ENCODE measurements at places on chromosomes 4 and X.

GRCh38 chr4:66639361-66639760 lies 905.9 kb downstream of the CENPC start:
- no peak overlapping the region for H3K4me3 ChIP-seq
- H3K27me3 ChIP-seq = no peaks in the 10 kb centered on the region
- H3K36me3 ChIP-seq = no peaks in the 10 kb centered on the region
- H3K27ac ChIP-seq = no peak overlapping the region

DNA sequence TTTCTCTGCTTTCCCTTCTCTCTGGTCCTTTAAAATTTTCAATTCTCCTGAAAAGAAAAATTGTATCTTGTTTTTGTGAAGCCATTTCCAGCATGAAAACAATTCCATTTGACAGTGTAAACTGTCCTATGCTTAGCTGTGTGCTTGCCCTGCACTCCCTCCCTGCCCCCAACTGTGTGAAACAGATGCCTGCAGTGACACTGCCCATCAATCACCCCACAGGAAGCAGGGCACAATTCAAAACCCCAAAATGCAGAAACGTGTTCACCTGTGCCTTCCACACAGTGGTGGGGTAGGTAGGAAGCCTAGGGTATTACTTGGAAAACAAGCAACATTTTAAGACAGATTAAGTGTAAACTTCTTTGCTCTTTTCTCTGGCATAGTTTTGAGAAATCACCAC lies 6.2 kb upstream of the FHDC1 start:
- H3K27ac ChIP-seq = no peak overlapping the region
- no peaks in the 10 kb centered on the region for H3K36me3 ChIP-seq
- no peak overlapping the region for H3K4me3 ChIP-seq
- DNase-seq = no peak
- H3K27me3 ChIP-seq = no peaks in the 10 kb centered on the region

GRCh38 chrX:154125391-154126040 lies 18.5 kb upstream of the OPN1LW start:
- peak; percentile 69 for DNase-seq
- no peak overlapping the region for H3K27ac ChIP-seq
- no peak overlapping the region for H3K4me3 ChIP-seq
- H3K27me3 ChIP-seq = no peaks in the 10 kb centered on the region
- H3K36me3 ChIP-seq = no peaks in the 10 kb centered on the region

- no peak overlapping the region for H3K4me3 ChIP-seq
- H3K27me3 ChIP-seq = no peaks in the 10 kb centered on the region
- DNase-seq = no peak
- H3K36me3 ChIP-seq = no peaks in the 10 kb centered on the region
- no peaks in the 10 kb centered on the region for H3K4me1 ChIP-seq
Observed at GRCh38 chrX:117751155-117751554, 365.5 kb downstream of the KLHL13 start.

- no peak for DNase-seq
- no peak overlapping the region for H3K4me3 ChIP-seq
- H3K36me3 ChIP-seq = no peaks in the 10 kb centered on the region
Observed at GRCh38 chr4:13546941-13547484, 2.7 kb upstream of the NKX3-2 start.

DNA sequence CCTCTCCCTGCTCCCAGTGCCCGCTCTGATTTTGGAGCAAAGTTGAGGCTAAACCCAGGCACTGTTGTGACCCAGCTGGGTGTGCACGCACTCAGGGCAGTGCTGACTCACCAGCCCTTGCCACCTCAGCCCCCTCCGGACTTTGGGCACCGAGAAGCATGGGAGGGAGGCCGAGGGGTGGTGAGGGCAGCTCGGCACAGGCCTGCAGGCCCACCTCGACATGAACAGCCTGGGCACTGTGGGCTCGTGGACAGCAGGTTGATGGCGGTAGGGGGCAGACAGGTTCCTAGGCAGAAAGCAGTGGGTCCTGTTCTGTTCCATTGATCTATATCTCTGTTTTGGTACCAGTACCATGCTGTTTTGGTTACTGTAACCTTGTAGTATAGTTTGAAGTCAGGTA lies 30.9 kb downstream of the TIGD4 start:
- H3K27ac ChIP-seq = no peak overlapping the region
- H3K36me3 ChIP-seq = no peaks in the 10 kb centered on the region
- no peak for DNase-seq
- H3K27me3 ChIP-seq = no peaks in the 10 kb centered on the region

GRCh38 chr4:168854350-168854921 lies 155.6 kb downstream of the CBR4 start:
- no peaks in the 10 kb centered on the region for H3K27me3 ChIP-seq
- no peak overlapping the region for H3K4me3 ChIP-seq
- peaks cover 5% of the 10 kb centered on the region for H3K36me3 ChIP-seq
- H3K27ac ChIP-seq = peak overlapping the region; percentile 99
- H3K4me1 ChIP-seq = peaks cover 27% of the 10 kb centered on the region
- DNase-seq = no peak

GRCh38 chrX:110703641-110704040 lies 92.0 kb downstream of the CHRDL1 start:
- H3K27me3 ChIP-seq = no peaks in the 10 kb centered on the region
- no peaks in the 10 kb centered on the region for H3K4me1 ChIP-seq
- H3K36me3 ChIP-seq = no peaks in the 10 kb centered on the region
- no peak for DNase-seq
- H3K27ac ChIP-seq = no peak overlapping the region

DNA sequence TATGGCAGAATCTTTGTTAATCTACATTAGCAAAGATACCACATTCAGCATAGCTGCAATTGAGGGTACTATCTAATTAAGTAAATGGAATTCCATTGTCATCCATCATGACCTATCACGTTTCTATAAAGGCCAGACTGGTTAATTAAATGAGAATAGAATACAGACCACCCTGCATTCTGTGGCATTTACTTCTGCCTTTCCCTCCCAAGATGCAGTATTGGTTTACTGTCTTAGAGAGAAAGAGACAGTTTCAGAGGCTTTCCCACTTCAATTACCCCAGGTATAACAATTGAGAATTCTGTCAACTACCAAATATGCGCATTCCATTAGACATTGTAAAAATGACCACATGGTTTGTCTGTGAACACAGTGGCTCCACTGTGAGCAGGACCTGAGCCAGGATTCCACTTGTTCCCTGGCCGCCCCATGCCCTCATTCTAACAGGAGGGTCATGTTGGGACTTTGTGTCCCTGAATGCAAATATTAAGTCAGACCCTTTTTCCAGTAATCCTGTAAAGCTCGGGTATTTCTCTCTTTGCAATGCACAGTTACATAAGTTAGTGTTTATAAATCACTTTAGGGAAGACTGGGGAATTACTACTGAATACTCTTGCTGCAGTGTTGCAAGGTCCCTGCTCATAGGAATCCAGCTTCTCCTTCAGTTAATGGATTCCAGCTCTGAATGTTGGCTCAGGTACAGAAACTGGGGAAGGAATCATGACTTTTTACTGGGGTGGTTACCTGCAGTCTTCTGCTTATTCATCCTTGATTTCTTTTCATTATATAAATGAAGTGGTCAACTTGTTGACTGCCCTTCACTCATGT lies 261.0 kb downstream of the PDGFC start:
- no peak for DNase-seq
- no peaks in the 10 kb centered on the region for H3K36me3 ChIP-seq
- no peak overlapping the region for H3K27ac ChIP-seq

DNA sequence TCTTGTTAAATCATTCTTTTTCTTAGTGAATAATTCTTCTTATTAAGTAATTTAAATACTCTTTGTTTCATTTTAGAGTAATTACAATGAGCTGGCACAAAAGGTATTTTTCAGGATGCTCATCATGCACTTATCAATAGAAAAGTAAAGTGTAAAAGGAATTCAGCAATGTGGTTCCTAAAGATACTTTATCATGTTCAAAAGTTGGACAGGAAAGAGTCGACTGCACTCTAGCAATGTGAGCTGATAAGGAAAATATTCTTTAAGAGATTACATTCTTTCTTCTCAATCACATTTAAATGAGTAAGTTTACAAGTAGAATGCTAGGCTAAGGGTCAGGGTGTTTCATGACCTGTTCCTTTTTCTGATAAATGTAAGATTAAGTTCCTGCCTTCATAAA lies 609.5 kb upstream of the FAM241A start:
- DNase-seq = no peak
- no peaks in the 10 kb centered on the region for H3K4me1 ChIP-seq

DNA sequence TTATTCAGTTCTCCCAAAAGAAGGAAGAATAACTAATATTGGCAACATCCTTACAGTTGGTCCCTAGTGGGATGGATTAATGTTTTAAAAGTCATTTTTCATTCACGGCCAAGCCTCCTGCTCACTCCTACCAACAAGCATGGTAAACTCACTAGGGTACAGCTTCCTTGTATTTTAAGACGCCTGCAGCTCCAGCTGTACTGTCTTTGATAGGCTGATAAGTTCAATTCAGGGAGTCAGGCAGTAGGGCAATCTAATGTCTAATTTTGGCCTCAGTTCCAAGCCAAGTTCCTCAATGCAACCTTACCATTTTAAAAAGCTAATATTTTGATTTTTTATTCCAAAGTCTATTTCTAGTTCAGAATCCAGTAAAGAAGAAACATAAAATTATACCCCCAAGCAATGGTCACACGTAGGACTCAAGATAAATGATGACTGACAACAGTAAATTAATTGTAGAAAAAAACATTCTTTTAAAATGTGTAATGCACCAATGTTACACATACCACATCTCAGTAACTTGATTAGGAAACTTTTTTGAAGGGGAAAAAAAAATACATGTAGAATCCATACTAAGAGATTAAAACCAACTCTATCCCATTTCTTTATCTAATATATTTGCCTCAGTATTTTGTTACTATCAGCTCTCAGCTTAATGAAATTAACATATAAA lies 9.3 kb downstream of the LCORL start:
- H3K36me3 ChIP-seq = no peaks in the 10 kb centered on the region
- peaks cover 5% of the 10 kb centered on the region for H3K4me1 ChIP-seq
- H3K27me3 ChIP-seq = no peaks in the 10 kb centered on the region
- no peak for DNase-seq
- no peak overlapping the region for H3K27ac ChIP-seq

DNA sequence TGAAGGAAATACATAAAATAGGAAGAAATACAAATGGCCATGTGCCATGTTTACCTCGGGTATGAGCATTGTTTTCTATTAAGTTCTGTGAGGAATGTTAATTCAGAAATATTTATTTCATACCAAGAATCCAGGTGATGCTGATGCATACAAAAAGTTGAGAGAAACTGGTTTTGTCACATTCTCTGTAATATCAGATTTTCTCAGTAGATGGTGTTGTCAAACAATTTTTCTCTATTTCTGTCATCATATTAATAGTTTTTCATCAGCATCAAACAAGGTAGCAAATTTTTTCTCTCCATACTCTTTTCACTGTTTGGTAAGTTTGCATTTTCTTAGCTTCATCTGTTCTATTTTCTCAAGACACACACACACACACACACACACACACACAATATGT lies 179.8 kb downstream of the KLHL4 start:
- no peak overlapping the region for H3K4me3 ChIP-seq
- no peak for DNase-seq
- H3K36me3 ChIP-seq = no peaks in the 10 kb centered on the region

- DNase-seq = no peak
- no peaks in the 10 kb centered on the region for H3K4me1 ChIP-seq
- H3K27ac ChIP-seq = no peak overlapping the region
Observed at GRCh38 chr4:148375584-148375983, 66.6 kb downstream of the NR3C2 start.

GRCh38 chrX:66731398-66731797 lies 92.5 kb upstream of the EDA2R start:
- H3K4me1 ChIP-seq = no peaks in the 10 kb centered on the region
- H3K27me3 ChIP-seq = no peaks in the 10 kb centered on the region
- DNase-seq = no peak
- H3K4me3 ChIP-seq = no peak overlapping the region
- H3K27ac ChIP-seq = no peak overlapping the region

- H3K27ac ChIP-seq = no peak overlapping the region
- no peaks in the 10 kb centered on the region for H3K36me3 ChIP-seq
- H3K27me3 ChIP-seq = no peaks in the 10 kb centered on the region
- no peaks in the 10 kb centered on the region for H3K4me1 ChIP-seq
- no peak for DNase-seq
Observed at GRCh38 chr4:80900908-80901307, 129.6 kb upstream of the BMP3 start.

- no peaks in the 10 kb centered on the region for H3K27me3 ChIP-seq
- DNase-seq = no peak
- no peaks in the 10 kb centered on the region for H3K4me1 ChIP-seq
- H3K27ac ChIP-seq = no peak overlapping the region
- H3K36me3 ChIP-seq = no peaks in the 10 kb centered on the region
Observed at GRCh38 chr4:113882668-113883067, 96.8 kb downstream of the ARSJ start.

DNA sequence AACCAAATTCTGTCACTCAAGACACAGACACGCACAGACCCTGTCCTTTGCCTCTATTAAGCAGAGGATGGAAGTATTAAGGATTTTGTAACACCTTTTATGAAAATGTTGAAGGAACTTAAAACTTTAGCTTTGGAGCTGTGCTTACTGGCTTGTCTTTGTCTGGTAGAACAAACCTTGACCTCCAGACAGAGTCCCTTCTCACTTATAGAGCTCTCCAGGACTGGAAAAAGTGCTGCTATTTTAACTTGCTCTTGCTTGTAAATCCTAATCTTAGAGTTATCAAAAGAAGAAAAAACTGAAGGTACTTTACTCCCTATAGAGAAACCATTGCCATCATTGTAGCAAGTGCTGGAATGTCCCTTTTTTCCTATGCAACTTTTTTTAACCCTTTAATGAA lies 215.7 kb downstream of the GC start:
- no peaks in the 10 kb centered on the region for H3K27me3 ChIP-seq
- no peaks in the 10 kb centered on the region for H3K4me1 ChIP-seq
- no peaks in the 10 kb centered on the region for H3K36me3 ChIP-seq
- H3K27ac ChIP-seq = no peak overlapping the region
- no peak for DNase-seq

GRCh38 chrX:47723083-47723482 lies 64.1 kb upstream of the UXT start:
- no peaks in the 10 kb centered on the region for H3K4me1 ChIP-seq
- no peak overlapping the region for H3K27ac ChIP-seq
- H3K4me3 ChIP-seq = no peak overlapping the region
- no peaks in the 10 kb centered on the region for H3K27me3 ChIP-seq
- H3K36me3 ChIP-seq = no peaks in the 10 kb centered on the region

DNA sequence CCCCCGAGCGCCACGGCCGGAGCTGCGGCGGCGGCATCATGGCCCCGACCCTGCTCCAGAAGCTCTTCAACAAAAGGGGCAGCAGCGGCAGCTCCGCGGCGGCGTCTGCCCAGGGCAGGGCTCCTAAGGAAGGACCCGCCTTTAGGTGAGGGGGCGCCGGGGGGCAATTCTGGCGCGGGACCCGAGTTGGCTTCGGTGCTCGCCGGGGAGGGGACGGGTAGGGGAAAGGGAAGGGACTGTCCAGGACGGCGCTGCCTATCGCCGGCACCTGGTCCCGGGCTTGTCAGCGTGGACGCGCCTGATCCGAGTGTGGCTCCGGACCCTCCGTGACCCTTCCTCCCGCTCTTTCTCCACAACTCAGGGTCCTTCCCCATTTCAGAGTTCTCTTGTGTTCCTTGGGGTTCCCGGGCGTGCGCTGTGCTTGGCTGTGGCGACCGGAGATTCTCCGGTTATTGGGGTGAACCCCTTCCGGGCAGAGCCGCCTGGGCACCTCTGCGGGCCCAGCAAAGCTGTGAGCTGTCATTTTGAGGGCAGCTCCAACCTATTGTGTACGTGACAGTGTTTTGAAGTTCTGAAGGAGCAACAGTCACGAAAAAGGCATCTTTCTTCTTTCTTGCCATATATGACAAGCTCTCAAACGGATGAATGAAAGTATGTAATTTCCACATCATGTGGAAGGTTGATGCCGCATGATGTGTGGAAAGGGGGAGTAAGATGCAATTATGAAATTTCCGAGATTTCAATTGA lies 522 bp downstream of the FNIP2 start:
- H3K27me3 ChIP-seq = no peaks in the 10 kb centered on the region
- H3K4me1 ChIP-seq = peaks cover 9% of the 10 kb centered on the region
- H3K4me3 ChIP-seq = peak overlapping the region; percentile 85
- H3K36me3 ChIP-seq = no peaks in the 10 kb centered on the region
- peak; percentile 83 for DNase-seq
- peak overlapping the region; percentile 32 for H3K27ac ChIP-seq
